ENCODE measurements at places on chromosomes 1 and 21. TPM values are rescaled to one million over a fixed set of nuclear protein-coding genes. Genes with fewer than 3 reads are reported as not detected.
A peak's percentile ranks its signal among the peaks of the same experiment; 100 is the strongest.

GRCh38 chr21:45378258-45378966, 26.6 kb upstream of the COL18A1 start:
- peak; percentile 94 for DNase-seq

GRCh38 chr1:165456114-165456513, 11.2 kb upstream of the RXRG start:
- no peak for DNase-seq

DNA sequence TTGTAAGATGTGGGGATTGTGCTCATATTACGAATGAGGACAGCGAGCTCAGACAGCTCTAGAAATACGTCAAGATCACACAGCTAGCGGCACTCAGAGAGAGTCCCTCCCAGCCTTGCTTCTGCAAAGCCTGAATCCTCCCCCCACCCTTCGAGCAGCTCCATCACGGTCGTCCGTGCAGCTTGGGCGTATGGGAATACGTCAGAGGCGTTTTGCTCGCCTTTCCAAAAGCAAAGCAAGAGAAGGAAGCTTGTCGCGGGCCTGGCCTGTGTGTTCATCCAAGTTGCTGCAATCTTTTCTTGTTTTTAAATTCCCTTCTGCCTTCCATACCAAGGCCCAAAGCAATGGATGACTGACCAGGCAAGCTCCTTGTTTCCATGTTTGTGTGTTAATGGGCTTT, 125.5 kb upstream of the IRF2BP2 start:
- DNase-seq: no peak

- no peak for DNase-seq
These were observed 42.7 kb upstream of the ATP1A1 start for GRCh38 chr1:116330342-116330652.

- no peak for DNase-seq
These were observed 48.1 kb upstream of the BACH1 start for GRCh38 chr21:29250636-29251035.

GRCh38 chr1:5770981-5771765, 221.1 kb downstream of the NPHP4 start:
- no peak for DNase-seq

DNA sequence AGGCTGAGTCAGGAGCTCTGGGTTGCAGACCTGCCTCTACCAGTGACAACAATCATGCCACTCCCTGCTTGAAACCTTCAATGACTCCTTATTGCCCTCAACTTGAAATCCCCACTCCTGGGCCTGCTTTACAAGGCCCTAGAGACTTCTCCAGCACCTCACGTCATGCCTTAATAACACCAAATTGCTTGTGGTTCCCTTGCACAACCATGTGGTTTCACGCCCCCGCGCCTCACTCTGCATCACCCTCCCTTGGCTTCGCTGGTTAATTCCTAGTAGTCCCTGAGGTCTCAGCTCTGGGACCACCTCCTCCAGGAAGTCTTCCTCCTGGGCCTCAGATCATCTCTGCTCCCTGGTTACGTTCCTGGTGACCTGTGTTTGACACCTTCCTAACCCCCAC, 33.0 kb downstream of the EPHA2 start:
- DNase-seq: peak; percentile 54

GRCh38 chr1:9842073-9842711, 18.4 kb upstream of the CLSTN1 start:
- no peak for DNase-seq

GRCh38 chr1:75985827-75986226, 53.6 kb upstream of the ASB17 start:
- no peak for DNase-seq

GRCh38 chr1:53683986-53684740, 54.8 kb downstream of the GLIS1 start:
- DNase-seq: peak; percentile 5

DNA sequence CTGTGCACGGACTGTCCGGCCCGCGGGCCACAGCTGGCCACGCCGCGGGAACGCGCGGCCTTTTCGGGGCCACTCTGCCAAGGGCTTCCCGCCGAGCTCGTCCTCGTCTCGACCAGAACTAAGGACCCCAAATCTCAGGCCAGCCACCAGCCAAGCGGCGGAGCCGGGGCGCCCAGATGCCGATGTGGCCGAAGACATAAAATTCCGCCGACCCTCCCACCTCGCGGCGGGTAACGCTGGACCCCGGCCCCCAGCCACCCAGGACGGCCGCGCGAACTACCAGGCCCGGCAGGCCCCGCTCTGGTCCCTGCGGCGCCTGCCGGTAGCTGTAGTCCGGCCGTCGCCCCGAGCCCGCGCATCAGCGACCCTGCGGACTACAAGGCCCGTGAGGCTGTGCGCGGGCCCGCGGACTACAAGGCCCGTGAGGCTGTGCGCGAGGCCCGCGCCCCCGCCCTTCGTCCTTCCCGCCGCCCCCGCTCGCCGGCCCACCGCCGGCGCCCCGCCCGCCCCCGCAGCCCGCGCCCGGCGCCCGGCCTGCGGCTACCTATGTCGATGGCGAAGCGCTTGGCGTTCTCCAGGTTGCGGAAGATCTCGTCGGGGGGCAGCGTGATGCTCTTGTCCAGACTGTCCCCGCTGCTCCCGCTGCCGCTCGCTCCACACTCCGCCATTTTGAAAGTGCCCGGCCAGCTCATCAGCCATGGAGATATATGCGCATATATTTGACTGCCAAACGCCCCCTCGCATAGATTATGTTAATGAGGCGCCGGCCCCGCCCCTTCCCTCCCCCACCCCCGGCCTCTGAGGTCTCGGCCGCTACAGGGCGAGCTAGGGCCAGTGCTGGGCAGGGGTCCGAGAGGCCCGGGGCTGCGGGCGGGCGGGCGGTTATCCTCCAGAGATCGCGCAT, at the start of gene PANK4:
TSS of gene PANK4 (minus strand) at position 677 of the 904 bp plus-strand sequence. CDS start at position 668, 9 bp downstream.
- DNase-seq: peak; percentile 72

GRCh38 chr1:235855811-235856429, 10.8 kb downstream of the LYST start:
- no peak for DNase-seq

GRCh38 chr21:46060596-46061061, 37.3 kb upstream of the COL6A2 start:
- peak; percentile 92 for DNase-seq

DNA sequence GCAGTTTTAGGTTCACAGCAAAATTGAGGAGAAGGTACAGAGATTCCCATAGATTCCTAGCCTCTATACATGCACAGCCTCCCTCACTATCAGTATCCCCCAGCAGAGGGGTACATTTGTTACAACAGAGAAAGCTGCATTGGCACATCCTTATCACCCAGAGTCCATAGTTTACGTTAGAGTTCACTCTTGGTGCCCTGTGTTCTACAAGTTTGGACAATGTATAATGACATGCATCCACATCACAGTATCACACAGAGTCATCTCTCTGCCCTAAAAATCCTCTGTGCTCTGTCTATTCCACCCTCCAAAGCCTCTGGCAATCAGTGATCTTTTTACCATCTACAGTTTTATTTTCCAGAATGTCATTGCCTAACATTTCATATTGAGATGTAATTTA, 22.3 kb upstream of the RGS16 start:
- no peak for DNase-seq

DNA sequence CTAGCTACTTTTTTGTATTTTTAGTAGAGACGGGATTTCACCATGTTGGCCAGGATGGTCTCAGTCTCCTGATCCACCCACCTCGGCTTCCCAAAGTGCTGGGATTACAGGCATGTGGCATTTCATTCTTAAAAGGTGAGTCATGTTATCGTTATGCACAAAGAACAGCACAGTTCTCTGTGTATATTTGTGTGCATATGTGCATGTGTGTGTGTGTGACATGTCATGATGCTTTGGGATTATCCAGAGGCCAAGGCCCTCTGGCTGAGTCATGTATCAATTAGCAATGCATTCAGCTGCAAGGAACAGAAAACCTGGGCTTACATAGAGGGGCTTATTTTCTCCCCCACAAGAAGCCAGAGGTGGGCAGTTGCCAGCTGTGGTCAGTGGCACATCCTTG, 301.7 kb upstream of the KAZN start:
- peak; percentile 6 for DNase-seq

DNA sequence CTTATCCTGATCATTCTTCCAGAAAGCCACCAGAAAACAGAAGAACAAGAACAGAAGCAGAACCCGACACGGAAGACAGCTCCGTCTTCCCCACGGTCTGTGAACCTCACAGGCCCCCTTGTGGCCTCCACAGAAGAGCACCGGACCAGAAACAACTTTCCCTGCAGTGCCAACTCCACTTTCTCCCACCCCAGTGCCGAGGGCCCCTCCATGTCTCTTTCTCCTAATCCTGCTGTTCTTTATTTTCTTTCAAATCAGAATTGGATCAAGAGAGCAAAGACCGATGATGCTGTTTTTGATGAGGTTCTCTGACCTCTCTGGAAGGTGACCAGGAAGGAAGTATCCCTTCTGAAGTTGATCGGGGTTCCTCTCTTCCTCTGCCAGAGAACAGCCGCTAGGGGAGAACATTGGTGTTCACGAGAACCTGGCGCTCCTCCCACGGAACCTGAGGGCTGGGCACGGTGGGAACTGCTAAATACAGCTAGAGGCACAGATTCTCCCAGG, 58.9 kb upstream of the CTTNBP2NL start:
- no peak for DNase-seq

- peak; percentile 4 for DNase-seq
These were observed 10.0 kb downstream of the LRRC53 start for GRCh38 chr1:74502432-74502831.

GRCh38 chr1:6860401-6860800, 75.1 kb downstream of the CAMTA1 start:
- no peak for DNase-seq

GRCh38 chr1:154329551-154330131, 4.3 kb downstream of the ATP8B2 start:
- no peak for DNase-seq

KCND3 gene
- not detected for total RNA-seq

TDRD10 gene
- not detected for total RNA-seq

AKNAD1 gene
- not detected for total RNA-seq

SUSD4 gene
- 11.9 TPM for total RNA-seq

FMN2 gene
- 1.3 TPM for total RNA-seq

ARTN gene
- total RNA-seq: not detected

ATAD3B gene
- total RNA-seq: 22.3 TPM

All from Caki2 (cell line).